ENCODE measurements at places on chromosomes 6 and 20.

DNA sequence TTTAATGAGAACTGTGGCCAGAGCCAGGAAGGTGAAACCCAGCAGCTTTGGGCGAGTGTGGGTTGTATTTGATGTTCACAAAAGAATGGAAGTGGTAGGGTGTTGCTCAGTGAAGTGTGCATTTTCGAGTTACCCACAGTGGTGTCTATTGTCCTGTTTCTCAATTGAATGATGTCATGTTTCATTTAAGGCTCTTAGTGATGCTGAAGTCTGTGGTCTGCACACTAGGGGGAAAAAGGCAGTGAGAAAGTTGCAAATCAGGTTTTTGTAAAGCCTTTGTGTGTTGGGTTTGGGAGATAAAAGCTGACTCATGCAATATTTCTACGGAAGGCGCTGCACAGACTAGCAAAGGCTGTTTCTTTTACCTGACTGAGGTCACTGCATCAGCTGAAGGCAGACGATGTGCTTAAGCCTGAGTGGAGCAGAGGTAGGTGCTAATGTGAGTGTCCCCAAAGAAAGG is 121.1 kb downstream of the PLEKHG1 start:
- DNase-seq, result no peak

- DNase-seq, result no peak
Observed at GRCh38 chr6:110656492-110656891, 158.8 kb downstream of the CDK19 start.

DNA sequence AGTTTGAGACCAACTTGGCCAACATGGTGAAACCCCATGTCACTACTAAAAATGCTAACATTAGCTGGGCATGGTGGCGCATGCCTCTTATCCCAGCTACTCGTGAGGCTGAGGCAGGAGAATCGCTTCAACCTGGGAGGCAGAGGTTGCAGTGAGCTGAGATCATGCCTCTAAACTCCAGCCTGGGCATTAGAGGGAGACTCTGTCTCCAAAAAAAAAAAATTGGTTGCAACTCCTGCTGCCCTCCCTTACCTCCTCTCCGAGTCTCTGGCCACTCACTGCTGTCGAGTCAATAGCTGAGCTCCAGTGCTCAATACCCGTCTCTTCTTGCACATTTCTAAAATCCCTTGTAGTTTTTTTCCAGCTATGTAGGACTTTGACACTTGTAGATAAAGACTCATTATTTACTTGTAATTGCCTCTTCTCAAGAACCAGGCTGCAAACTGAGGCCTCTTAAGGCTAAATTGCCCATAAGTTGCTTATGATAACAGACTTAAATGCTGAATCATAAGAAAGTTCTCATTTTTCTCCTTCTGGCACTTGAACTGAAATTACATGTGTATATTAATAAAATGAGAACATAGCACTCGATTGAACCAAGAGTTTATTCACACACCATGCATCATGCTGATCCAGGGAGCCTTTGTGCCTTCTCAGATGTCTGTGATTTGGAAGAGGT is 13.8 kb downstream of the HECA start:
- no peak for DNase-seq

GRCh38 chr6:14089224-14089623 is 28.3 kb upstream of the CD83 start:
- DNase-seq, result no peak
